HT1080 (cell line): ENCODE measurements at places on chromosomes 7 and 10.
A peak's percentile ranks its signal among the peaks of the same experiment; 100 is the strongest.

- no peak for DNase-seq
Measured at GRCh38 chr10:97522937-97523336, 24.2 kb downstream of the UBTD1 start.

- DNase-seq: no peak
Measured at GRCh38 chr7:35285799-35286198, 31.9 kb upstream of the TBX20 start.

DNA sequence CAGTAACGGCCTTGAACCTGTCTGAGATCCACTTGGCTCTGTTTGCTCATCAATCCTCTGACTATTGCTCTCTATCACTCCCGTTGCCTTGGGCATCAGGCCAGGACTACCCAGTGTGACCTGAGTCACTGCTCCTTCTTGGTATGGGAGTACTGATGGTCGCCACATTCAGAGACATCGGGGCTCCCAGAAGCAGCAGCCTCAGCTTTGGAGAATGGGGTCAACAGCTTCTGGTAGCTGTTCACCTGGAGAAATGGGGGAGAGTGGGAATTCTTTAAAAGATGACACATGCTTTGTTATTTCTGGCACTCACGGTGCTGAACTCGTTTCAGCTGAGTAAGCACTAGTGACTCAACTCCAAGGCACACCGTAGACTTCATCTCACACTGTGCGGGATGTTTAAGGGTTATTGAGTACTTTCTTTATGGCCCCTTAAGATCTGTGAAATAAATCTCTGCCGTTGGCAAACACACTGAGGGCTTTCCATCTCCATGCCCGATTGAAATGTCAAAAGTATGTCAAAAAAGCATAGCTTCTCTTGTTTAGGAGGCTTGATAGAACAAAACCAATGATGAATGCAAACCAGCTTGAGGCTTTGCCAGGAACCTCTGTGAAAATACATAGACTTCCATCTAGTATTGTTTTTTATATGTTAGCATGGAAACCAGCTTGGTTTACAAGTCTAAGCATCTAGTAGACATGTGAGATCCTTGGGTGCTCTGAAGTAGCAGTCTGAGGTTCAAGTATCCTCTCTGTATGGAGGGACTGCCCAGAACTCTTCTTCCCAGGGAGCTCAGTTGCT lies 333.1 kb downstream of the CXCL12 start:
- DNase-seq: peak; percentile 38

GRCh38 chr10:43318456-43318855 lies 51.6 kb upstream of the RASGEF1A start:
- DNase-seq: no peak

DNA sequence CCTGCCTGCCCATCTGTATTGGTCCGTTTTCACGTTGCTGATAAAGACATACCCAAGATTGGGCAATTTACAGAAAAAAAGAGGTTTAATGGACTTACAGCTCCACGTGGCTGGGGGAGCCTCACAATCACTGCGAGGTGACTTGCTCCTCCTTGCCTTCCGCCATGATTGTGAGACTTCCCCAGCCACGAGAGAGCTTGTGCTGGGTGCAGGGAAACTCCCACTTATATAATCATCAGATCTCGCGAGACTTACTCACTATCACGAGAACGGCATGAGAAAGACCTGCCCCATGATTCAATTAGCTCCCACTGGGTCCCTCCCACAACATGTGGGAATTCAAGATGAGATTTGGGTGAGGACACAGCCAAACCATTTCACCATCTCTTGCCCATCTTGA lies 111.8 kb downstream of the MYL10 start:
- peak; percentile 24 for DNase-seq

- DNase-seq: peak; percentile 73
Measured at GRCh38 chr7:2934211-2934731, 90.2 kb upstream of the GNA12 start.

- peak; percentile 27 for DNase-seq
Measured at GRCh38 chr10:100009283-100009792, 409 bp downstream of the DNMBP start.

GRCh38 chr7:142139597-142140400 lies 28.3 kb downstream of the MGAM2 start:
- no peak for DNase-seq

- peak; percentile 44 for DNase-seq
Measured at GRCh38 chr7:107878636-107879035, 12.3 kb upstream of the DLD start.

GRCh38 chr7:50393547-50394252 lies 56.5 kb downstream of the FIGNL1 start:
- no peak for DNase-seq

DNA sequence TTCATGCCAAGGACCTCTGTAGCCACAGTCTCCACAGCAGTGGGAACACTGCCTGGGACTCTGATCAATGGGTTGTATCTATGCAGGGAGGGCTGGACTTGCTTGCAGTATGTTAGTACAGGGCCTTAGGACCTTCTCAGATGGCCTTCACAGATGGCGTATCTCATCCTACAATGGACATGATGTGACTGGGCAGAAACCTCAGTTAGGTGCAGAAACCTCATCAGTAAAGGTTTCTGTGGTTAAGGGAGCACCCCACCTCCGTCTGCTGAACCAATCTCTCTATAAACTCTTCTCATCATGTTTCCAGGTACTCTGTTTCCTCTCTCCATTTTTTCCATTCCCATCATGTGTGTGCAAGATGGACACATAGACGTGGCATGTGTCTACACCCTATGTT lies 154.9 kb downstream of the EVX1 start:
- no peak for DNase-seq

- DNase-seq: peak; percentile 84
Measured at GRCh38 chr7:2558629-2559282, at the start of gene IQCE. TSS of gene IQCE (plus strand) at chr7:2558979. CDS start at chr7:2559182, 203 bp downstream.

DNA sequence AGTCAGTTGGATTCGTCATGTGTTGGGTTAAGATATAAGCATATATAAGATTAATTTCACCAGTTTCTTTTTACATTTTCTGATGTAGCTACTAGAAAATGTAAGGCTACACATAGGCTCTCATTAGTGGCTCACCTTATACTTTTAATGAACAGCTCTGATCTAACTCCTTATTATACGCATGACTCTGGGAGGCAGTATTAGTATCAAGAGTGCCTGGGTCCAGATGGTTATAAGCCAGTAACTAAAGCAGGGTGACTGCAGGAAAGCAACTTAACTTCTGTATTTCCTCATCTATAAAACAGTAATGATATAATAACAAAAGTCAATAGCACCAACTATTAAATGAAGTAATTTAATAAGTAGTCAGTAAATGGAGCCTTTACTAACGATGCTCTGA lies 1.4 kb upstream of the ELMO1 start:
- no peak for DNase-seq

GRCh38 chr7:40447345-40447744 lies 312.5 kb downstream of the SUGCT start:
- DNase-seq: no peak

GRCh38 chr10:1134156-1134555 lies 78.0 kb downstream of the WDR37 start:
- DNase-seq: no peak

DNA sequence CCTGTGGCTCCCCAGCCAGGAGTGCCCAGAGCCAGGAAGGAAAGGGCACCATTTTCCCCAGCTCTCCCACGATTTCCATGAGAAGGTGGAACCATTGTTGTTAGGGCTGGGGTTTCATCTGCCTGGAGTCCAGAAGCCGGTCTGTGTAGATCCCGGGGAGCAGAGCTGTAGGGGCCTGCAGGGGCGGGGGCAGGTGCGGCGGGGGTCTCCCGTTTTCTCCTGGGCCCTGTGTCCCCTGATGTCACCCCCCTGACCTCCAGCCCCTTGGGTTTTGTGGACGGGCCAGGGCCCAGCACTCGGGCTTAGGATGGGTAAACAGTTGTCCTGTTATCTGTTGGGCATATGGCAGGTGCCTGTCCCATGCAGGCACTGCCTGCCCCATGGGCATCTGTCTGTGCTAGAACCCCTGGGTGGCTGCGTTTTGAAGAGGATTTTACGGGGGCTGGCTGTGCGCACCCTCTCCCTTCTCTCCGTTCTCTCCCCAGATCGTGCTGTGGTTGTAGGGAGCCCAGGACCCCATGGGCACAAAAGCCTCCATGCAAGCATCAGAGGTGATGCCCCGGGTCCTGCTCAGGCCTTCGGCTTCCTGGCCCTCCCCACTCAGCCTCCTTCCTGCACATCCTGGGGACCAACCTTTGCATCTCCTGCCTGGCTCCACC lies 158.8 kb downstream of the WDR37 start:
- DNase-seq: no peak

GRCh38 chr7:155857141-155857540 lies 44.9 kb upstream of the SHH start:
- no peak for DNase-seq

- DNase-seq: no peak
Measured at GRCh38 chr10:11560076-11560709, 51.3 kb downstream of the USP6NL start.

- DNase-seq: no peak
Measured at GRCh38 chr10:94316560-94316959, 46.2 kb downstream of the NOC3L start.

DNA sequence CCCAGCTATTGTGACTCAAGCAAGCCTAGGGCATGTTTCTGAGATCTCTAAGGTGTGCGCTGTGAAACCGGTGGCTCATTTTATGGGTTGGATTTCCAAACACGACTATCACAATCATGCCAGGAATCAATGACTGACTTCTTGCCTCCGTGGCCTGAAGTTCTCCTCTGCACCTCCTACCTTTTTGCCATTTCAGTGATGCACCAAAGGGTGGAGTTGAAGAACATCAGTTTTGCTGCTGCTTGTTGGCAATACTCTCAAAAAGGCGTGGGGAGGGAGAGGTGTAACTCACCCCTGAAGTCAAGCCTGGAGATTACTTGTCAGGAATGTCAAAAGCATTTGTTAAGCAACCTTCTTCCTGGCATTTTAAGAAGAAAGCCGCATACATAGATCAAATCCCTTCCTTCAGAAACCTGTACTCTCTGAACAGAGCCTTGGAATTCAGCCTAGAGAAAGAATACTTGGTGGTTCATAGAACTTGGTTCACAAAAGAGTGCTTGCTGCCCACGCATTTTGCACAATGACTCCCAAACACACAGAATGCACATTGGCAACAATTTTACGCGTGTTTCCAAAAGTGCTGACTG lies 41.0 kb downstream of the KIAA1217 start:
- DNase-seq: no peak

DNA sequence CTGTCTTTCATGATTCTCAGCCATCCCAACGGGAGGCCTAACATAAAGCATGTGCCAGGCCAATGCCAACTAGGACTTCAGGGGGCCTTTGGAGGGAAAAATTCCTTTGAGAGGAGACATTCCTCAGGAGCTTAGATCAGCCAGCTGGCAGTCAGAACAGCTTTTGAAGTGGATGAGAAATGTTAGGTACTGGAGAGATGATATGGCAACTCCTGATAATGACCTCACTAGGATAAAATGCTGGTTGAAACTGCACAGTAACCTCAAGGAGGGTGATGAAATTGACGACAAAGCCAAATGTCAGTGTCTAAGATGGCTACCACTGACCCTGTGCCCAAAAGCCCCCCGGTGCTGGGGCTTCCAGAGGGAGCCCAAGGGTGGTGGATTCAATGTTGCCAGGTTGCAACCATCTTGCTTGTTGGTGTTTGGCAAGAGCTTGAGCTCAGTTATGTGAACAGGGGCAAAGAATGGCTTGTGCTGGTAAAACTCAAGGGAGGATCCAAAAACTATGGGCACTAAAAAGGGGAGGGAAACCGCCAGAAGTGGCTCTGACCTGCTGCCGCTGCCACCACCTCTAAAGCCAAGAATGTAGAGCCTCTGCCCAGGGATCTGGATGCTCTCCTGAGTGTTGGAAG lies 121.2 kb downstream of the UBE2H start:
- peak; percentile 97 for DNase-seq

DNA sequence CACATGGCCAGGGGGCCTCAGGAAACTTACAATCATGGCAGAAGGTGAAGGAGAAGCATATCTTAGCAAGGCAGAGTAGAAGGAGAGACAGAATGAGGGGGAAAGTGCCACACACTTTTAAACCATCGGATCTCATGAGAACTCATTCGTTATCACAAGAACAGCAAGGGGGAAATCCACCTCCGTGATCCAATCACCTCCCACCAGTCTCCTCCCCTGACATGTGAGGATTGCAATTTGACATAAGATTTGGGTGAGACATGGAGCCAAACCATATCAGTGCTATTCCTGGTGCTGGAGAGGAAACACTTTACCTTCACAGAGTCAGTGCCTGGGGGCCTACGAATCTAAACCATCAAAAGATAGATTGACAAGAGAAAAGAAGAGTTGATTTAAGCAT lies 61.8 kb downstream of the LGI1 start:
- DNase-seq: no peak

GRCh38 chr7:142459551-142459963 lies 201.7 kb upstream of the PRSS58 start:
- DNase-seq: peak; percentile 57

DNA sequence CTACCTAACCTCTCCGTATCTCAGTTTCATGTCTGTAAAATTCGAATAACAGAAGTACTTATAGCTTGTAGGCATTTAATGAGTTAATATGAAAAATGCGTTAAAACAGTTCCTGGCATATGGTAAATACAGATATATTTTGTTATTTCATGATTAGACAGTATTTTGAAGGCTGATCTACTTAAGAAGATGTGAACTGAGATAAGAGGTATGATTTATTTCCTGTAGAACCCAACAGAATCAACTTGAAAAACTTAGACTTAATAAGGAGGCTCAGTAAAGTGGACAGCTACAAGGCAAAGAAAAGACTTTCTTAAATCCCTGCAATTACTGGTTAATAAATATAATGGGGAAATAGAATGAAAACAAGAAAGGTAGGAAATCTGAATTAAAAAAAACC lies 103.3 kb downstream of the FANK1 start:
- no peak for DNase-seq

GRCh38 chr10:132457328-132458070 lies 60.5 kb downstream of the PWWP2B start:
- no peak for DNase-seq

GRCh38 chr10:92164036-92164696 lies 126.7 kb downstream of the CPEB3 start:
- DNase-seq: no peak

DNA sequence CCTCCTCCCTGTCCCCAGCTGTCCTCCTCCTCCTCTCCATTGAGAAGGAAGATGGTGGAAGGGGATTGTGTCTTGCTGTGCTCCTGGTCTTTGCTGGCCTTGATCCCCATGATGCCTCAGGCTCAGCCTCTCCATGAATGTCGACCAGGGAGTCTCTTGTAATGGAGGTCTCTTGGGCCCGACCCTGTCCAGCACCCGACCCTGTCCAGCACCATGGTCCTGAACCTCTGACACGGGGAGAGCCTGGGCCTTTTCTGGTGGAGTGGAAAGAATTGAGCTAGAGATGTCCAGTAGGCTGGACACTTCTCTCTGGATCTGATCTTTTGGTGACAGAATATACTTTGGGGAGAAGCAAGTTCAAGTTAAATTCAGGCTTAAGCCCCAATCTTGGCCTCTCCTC lies 42.3 kb upstream of the HMX3 start:
- no peak for DNase-seq

- DNase-seq: no peak
Measured at GRCh38 chr7:50783801-50784507, 1.3 kb upstream of the GRB10 start.

GRCh38 chr7:73907554-73908122 lies 46.7 kb downstream of the TMEM270 start:
- no peak for DNase-seq

GRCh38 chr7:14420768-14421167 lies 431.3 kb upstream of the ETV1 start:
- DNase-seq: no peak
